Retina (tissue), 1 donor: ENCODE measurements at places on chromosomes 12 and 14.

GRCh38 chr12:51531284-51531977 lies 59.6 kb upstream of the SCN8A start:
- no peak for DNase-seq

DNA sequence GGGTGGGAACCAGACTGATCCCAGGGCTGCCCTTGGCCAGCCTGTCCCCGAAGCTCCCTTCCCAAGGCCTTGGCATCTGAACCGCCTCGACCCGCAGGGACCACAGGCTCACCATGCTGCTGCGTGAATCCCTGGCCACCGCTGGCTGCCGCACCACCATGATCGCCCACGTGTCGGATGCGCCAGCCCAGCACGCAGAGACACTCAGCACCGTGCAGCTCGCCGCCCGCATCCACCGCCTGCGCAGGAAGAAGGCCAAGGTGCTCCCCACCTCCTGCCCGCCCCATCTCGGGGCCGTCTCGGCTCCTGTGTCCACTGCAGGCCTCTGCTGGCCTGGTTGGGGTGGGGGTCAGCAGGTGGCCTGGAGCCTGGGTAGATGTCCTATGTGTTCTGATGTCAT lies 35.7 kb downstream of the KIF26A start:
- no peak for DNase-seq

GRCh38 chr14:49052521-49052920 lies 533.7 kb downstream of the RPS29 start:
- DNase-seq, result no peak

DNA sequence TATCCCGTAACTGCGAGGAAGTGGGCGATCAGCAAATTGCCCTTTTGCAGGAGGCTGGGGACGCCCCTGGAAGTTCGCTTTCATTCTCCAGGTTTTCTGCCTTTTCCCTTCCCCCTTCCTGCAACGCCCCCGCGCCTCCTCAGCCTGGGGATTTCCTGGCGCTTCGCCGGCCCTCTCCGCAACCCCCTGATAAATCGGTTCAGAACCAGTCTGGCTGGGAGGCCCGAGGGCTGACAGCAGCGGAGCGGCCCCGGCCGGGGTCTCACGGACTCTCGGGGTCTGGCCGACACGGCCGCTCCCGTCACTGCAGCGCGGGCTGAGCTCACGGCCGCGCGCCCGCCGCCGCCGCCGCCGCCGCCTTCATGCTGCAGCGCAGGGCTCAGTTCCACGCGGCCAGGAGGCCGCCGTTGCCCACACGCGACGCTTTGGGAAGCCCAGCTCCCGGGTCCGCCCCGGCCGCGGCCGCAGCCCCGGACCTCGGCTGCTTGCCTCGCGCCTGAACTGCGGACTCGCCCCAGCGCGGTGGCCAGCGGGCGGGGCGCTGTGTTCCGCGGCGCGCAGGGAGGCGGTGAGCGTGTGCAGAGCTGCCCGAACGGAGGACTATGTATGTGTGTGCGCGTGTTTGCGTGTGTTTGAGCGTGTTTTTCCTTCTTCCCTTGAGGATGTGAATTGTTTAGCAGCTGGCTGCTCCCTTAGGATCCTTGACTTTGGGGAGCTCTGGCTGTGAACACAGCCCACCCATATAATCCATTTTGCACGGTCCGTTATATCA lies at the start of gene LRFN5:
TSS of gene LRFN5 (plus strand) at position 345 of the 772 bp plus-strand sequence.
- peak; percentile 89 for DNase-seq

DNA sequence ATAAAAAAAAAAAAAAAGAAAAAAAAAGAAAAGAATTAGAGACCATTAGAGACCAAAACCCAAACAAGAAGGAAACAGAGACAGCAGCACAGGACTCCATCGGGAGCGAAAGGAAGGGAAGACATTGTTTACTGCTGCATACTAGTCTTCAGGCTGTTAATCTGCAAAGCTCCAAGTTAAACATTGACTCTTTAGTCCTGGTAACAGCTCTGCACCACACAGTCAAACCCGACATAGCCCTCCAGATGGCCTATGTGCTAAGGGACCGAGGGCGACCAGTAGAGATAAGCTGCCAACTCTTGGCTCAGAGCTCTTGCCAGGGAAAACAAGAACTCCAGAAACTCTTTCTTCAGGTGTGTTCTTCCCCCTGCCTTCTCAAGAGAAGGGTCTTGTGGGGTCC lies 7.8 kb downstream of the P2RX4 start:
- no peak for DNase-seq

GRCh38 chr12:75596406-75596805 lies 85.0 kb upstream of the KRR1 start:
- DNase-seq, result no peak

DNA sequence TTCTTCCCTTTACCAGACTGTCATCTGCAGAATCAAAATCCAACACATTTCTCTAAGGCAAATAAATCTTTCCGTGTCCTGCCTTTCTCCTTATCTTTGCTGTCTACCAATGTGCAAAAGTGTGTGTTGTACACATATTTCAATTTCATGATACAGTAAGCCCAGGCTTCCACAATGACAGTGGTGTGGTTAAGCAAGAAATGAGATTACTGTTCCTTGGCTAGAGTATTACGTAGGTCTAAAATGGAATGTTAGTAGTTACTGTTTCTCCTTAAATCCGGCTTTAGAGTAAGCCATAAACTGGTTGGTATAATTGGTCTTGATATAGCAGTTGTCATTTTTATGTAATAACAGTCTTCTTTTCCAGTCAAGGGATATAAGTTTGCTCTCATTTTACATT lies 82.0 kb downstream of the ACSS3 start:
- DNase-seq, result no peak
